Stimulated activated CD4-positive, alpha-beta T cell treated with anti-CD3 and anti-CD28 coated beads, Interleukin-15, amount 100 ng/mL, for 48 hours (primary cell): ENCODE measurements at places on chromosomes 16 and 17.

DNA sequence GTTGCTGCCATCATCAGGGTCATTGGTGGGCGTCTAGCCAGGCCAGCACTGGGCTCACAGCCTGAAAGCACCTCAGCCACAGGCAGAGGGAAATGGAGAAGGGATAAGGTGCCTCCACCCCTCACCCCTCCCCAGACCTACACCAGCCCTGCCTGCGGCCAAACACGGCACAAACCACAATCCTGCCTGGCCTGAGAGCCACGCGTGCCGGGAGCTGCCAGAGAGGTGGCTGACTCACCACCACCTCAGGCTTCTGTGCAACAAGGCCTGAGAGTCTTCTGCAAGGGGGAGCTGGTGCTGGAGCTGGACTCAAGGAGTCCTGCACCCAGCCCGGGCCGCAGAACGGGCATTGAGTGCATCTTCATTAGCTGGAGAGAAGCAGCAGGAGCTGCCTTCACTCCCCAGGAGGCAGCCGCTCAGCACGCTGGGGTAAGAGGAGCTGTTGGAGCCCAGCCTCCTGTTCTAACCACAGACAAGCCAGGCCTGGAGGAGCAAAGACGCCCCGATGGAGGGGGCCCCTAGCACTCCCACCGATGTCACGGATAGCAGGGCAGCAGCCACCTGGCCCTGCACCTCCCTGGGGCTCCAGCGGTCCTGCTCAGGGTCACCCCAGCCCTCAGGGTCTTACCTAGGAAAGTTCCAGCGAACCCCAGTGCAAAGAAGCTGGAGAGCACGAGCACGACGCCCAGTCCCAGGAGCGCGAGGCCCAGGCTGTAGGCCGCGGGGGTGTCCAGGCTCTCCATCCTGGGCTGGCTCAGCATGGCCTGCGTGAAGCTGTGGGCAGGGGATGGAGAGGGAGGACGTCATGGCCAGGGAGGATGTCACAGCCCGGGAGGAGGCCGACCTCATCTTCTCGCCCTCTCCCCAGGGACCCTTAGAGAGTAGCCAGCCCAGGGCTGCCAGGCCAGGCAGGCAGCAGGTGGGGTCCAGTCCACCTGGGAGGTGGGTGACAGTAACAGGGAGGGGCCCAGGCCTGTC is 16.0 kb upstream of the RASD1 start:
- DNase-seq = no peak

- no peak for DNase-seq
Observed at GRCh38 chr16:30346286-30346685, 8.8 kb downstream of the CD2BP2 start.

DNA sequence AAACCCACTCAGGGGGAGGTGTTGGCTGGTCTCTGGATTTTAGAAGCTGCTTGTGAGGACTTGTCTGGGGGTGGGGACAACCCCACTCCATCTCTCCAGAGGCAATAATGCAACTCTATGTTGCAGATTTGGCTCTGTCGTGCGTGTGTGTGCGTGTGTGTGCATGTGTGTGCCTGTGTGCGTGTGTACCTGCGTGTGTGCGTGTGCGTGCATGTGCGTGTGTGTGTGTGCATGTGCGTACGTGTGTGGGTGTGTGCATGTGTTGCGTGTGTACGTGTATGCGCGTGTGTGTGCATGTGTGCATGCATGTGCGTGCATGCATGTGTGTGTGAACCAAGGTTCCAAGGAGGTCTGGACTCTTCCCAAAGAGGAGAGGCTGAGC is 120.4 kb upstream of the LHX1 start:
- DNase-seq = no peak

DNA sequence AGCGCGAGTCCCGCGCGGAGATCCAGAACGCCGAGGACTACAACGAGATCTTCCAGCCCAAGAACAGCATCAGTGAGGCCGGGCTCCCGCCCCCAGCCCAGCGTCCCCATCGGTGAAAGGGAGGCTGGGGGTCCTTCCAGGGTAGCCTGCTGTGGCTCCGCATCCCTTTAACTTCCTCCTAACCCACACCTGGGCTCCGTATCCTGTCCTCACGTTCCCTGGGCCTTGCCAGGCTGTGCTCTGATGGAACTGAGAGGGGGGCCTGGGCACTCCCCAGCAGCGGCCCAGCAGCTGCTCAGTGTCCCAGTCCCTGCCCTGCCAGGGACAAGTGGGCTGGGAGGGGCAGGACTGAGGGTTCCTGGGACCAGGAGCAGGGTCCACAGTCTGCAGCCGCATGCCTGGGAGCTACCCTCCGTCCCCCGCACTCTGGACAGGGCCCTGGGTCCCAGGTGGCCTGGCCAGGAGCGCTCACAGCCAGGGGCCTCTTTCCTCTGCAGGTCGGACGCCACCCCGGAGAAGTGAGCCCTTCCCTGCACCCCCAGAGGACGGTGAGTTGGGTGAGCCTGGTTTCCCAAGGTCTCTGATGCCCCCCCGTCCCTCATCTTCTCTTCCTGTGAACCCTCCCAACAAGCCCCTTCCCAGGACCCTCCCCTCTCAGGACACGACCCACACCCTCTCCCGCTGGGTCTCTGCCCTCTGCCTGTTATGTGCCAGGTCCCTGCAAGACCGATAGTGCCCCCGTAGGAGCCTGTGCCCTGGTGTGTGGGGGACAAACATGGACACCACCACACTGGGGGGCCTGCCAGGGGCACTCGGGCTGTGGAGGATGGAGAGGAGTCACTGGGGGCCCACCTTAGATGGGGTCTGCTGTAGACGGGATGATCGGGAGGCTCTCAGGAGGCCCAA is 18.1 kb downstream of the KATNB1 start:
- DNase-seq = no peak

- no peak for DNase-seq
Observed at GRCh38 chr17:11331547-11332513, 90.8 kb downstream of the SHISA6 start.

GRCh38 chr16:61936522-61936921 is 99.7 kb downstream of the CDH8 start:
- DNase-seq = no peak

- no peak for DNase-seq
Observed at GRCh38 chr17:54882950-54883349, 17.7 kb upstream of the TOM1L1 start.

DNA sequence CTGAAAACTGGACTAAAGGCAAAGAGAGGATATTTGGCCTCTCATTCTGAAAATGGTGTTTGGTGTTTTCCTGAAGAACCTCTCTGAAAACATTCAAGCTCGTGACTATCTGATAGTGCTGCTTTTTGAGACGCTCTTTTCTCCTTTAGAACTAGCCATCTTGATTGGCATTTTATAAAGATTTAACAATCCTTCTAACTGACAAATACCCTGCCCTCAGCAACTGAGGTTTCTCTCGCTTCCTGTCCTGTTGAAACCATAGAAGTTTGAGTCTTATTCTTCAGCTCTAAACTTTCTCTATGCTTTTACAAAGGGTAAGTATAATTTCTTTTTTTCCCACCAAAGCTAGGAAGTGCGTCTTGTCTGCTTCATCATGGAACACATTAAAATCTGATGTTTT is 13.3 kb downstream of the CNEP1R1 start:
- no peak for DNase-seq

DNA sequence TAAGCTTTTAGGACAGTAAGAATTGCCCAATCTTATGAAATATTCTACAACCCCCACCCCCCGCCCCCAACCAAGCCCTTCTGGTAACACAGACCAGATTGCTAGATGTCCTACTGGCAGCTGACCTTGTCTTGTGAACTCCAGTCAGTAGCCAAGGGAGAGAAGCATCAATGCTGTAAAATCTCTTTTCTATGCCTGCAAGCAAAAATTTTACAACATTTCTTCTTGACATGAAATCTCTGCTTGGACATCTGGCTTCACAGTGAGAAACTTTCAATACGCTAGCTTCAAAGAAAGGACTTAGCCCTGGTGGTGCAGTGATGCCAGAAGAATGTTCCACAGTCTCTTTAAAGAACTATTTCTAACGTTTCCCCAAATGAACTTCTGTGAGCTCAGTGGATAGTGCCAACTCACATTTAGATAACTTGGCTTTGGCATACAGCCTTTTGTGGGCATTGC is 169.3 kb upstream of the AXIN2 start:
- DNase-seq = no peak

DNA sequence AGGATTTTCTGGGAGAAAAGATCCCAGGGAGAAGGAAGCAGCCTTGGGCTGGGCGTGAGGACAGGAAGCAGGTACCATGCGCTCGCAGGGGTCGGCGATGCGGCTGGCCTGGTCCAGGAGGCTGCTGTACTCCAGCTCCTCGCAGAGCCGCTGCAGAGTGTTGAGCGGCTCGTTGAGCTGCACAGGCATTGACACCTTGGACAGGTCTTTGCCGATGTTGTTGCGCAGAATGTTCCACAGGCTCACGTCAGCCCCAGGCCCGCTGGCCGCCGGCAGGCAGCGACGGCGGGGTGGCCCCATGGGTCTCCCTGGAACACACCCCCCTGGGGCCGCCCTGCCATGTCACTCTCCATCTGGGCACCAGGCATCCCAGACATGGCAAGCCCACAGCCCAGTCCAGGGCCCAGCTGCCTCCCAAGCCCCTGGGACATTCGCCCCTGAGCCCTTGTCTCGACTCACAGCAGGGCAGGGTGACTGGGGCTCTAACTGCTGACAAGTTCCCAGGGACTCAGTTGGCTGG is 8.0 kb downstream of the OSBPL7 start:
- DNase-seq = no peak

- DNase-seq = no peak
Observed at GRCh38 chr17:39196808-39197291, 619 bp downstream of the CACNB1 start.

- DNase-seq = no peak
Observed at GRCh38 chr16:23333831-23334456, 31.8 kb downstream of the SCNN1B start.

- DNase-seq = no peak
Observed at GRCh38 chr16:49588729-49589384, 215.3 kb downstream of the C16orf78 start.

- DNase-seq = no peak
Observed at GRCh38 chr17:1907909-1908698, 78.3 kb downstream of the RPA1 start.

- no peak for DNase-seq
Observed at GRCh38 chr17:51653878-51654277, 393.5 kb downstream of the UTP18 start.

DNA sequence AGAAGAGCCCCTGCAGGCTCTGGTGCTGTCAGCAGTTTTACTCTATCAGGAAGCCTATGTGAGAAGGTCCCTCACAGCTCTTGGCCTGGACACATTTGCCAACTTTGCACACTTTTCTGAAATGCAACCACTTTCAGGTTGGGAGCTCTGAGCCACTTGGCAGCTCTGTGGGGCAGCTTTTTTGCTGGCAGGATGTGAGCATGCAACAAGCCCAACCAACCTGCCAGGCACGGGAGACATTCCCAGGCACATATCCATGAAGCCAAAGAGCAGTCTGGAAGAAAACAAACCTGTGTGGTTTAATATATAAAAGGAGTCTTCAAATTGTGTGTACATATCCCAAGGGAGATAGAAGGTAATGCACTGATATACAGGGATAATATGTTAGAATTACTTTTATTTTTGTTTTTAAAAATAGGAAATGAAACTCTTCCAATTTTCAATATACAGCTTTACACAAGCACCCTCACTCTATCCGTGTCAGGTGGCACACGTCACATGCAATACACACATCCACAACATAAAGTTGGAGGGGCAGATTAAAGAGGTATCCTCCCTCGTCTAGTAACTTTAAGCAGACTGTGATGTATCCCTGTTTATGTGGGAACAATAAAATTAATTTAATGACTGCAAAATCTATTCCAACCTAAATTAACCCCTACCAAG is 57.4 kb upstream of the COX10 start:
- DNase-seq = no peak

- no peak for DNase-seq
Observed at GRCh38 chr17:27514595-27515413, 58.6 kb downstream of the KSR1 start.

- DNase-seq = peak; percentile 90
Observed at GRCh38 chr17:39199820-39200069, 338 bp upstream of the RPL19 start.

GRCh38 chr16:74455213-74455612 is 33.9 kb upstream of the CLEC18B start:
- no peak for DNase-seq

- no peak for DNase-seq
Observed at GRCh38 chr16:19238406-19238805, 47.1 kb upstream of the CLEC19A start.

- DNase-seq = no peak
Observed at GRCh38 chr16:3642397-3643094, 11.9 kb upstream of the DNASE1 start.

DNA sequence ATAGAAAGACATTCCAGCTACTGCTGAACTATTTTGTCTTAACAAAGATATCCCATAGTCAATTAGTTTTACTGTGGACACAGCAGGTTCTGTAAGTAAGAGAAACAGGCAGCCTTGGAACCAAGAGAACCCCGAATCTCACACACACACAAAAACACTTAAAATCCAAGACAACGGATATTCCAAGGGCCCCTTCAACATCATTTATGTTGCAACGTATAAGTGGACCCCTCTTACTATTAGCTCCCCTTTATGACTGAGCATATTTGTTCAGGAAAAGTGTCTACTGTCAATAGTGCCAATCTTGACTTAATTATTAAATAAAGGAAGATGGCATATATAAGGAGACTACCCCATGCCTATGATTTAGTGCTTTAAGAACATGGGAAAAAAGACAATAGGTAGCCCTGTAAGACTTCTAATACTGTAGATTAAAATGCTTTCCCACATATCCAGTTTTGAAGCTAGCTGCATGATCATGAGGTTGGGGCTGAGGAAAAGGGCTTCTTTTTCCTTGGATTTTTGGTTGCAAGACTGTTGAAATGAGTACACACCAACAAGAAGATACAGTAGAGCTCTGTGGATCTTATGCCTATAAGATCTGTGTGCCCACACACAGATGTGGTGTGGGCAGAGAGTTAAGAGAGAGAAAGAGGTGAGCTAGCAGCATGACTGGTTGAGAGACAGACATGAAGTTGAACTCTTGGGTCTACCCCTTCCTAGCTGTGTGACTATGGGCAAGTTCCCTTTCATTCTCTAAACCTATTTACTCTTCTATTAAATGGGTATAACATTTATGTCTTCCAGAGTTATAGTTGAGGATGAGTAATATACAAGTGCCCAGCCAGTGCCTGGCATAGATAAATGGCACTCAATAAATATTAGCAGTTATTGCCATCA is 3.0 kb downstream of the MMD start:
- DNase-seq = no peak

DNA sequence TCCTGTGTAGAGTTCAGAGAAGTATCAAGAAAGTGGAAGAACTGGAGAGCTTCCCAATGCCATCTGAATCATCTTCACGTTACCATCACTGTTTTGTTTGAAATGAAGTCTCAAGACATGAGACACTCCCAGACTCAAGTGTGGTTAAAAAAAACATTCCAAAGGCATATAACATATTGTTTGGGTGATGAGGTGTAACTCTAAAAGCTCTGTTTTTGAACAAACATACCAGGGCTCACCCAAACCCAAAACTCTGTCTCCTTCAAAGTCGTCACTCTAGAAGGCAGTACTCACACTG is 6.3 kb upstream of the ZCCHC14 start:
- no peak for DNase-seq

DNA sequence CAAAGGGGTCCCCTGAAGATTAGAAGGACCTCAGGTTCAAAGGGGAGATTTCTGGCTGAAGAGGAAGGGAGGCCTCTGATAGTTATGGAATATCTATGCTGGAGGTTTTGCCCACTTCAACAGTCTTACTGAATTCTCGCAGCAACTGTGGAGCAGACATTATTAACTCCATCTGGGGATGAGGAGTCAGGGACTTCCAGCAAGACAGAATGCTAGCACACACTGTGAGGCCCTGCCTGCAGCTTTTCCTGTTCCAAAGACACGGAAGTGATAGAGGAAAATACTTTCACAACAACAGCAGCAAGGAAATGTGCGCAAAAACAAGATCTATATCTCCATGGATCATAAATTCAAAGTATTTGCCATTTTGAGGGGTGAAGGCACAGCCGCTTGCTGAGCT is 72.8 kb downstream of the RPH3AL start:
- no peak for DNase-seq

GRCh38 chr17:72643575-72644216 is 448.8 kb downstream of the SLC39A11 start:
- no peak for DNase-seq
